Activated B cell treated with CpG ODN at 0.5 μM for 24 hours (primary cell): ENCODE measurements at places on chromosomes 3 and 15. TPM values are rescaled to one million over a fixed set of nuclear protein-coding genes. Genes with fewer than 3 reads are reported as not detected.
A peak's percentile ranks its signal among the peaks of the same experiment; 100 is the strongest.

DNA sequence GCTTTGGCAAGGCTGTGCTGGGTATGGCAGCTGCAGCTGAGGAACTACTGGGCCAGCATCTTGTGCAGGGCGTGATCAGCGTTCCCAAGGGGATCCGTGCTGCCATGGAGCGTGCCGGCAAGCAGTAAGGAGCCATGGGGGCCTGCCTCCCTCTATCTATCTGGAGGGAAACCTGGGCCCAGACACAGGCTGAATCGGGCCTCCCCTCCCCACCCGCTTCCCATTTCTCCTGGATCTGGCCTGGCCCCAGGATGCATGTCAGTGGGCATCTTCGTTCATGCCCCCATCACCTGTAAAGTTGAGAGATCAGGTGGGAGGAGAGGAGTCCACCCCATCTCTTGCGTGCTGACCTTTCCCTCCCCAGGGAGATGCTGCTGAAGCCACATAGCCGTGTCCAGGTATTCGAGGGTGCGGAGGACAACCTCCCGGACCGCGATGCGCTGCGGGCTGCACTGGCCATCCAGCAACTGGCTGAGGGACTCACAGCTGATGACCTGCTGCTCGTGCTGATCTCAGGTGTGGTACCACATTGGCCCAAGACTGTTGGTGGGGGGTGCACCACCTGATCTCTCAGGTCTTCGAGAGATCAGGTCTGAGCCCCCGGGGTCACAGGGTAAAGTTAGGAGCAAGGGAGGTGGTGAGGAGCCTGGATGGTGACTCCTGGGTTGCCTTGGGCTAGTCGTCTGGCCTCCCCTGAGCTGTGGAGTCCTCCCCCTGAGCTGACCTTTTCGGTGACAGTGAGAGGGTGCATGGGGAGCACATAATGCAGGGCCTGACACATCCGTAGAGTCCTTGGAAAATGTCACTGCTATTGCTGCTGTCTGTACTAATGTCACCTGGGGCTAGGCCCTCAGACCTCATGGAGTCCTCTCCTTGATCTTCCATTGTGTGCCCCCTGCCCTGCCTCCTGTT, 3.2 kb downstream of the GLYCTK start:
- DNase-seq = peak; percentile 12
- peaks cover 28% of the 10 kb centered on the region for H3K4me1 ChIP-seq
- peak overlapping the region; percentile 43 for H3K27ac ChIP-seq
- peaks cover 40% of the 10 kb centered on the region for H3K36me3 ChIP-seq
- H3K27me3 ChIP-seq = no peaks in the 10 kb centered on the region

Gene CD80
- 71.4 and 88.1 TPM in 2 replicates for total RNA-seq

- no peak for DNase-seq
- peaks cover 64% of the 10 kb centered on the region for H3K4me1 ChIP-seq
- H3K27ac ChIP-seq = peak overlapping the region; percentile 86
- H3K27me3 ChIP-seq = no peaks in the 10 kb centered on the region
These were observed 43.6 kb downstream of the RASA2 start for GRCh38 chr3:141530415-141530768.

Gene IL17RE
- 0.66 and 0.82 TPM in 2 replicates for total RNA-seq

GRCh38 chr15:34942363-34942762, 27.2 kb downstream of the AQR start:
- H3K36me3 ChIP-seq = peaks cover 69% of the 10 kb centered on the region
- no peak overlapping the region for H3K27ac ChIP-seq
- H3K27me3 ChIP-seq = no peaks in the 10 kb centered on the region
- DNase-seq = no peak
- no peaks in the 10 kb centered on the region for H3K4me1 ChIP-seq
- H3K4me3 ChIP-seq = no peak overlapping the region

Gene MST1R
- 0.81 and 1.6 TPM in 2 replicates for total RNA-seq

GRCh38 chr3:16929311-16929710, 44.6 kb downstream of the PLCL2 start:
- H3K4me3 ChIP-seq = no peak overlapping the region
- no peaks in the 10 kb centered on the region for H3K27me3 ChIP-seq
- no peak overlapping the region for H3K27ac ChIP-seq
- peaks cover 85% of the 10 kb centered on the region for H3K4me1 ChIP-seq
- peaks cover 25% of the 10 kb centered on the region for H3K36me3 ChIP-seq
- DNase-seq = no peak

Gene HRH1
- not detected in 2 replicates for total RNA-seq

Gene CCDC54
- not detected in 2 replicates for total RNA-seq

DNA sequence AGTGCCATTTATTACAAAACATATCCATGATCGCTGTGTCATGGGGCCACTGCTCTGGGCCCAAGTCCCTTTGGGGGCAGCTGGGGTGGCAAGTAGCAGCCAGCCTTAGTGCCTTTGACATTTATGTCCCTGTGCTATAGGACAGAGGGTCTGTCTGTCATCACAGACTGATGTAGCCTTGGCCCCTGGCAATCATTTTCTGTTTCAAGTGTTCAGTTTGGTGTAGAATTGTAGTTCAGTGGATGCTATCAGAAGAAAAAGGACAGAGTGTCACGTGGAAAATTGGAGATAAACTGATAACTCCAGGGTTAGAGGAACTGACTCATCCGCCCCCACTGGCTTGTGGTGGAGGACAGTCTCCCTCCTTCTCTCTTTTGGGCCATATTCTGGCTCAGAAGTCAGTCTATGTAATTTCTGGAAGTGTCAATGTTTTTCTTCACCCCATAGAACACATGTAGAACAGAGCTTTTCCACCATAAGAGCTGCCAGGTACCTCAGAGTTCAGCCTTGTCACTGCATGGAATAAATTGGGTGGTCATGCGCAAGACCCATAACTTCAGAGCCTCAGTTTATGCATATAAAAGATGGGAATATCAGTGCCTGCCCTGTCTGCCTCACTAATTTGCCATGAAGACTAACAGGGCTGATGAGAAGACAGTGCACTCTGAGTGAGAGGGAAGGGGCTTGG, 4.5 kb upstream of the MRPS22 start:
- peaks cover 3% of the 10 kb centered on the region for H3K4me1 ChIP-seq
- H3K4me3 ChIP-seq = no peak overlapping the region
- DNase-seq = no peak
- peaks cover 19% of the 10 kb centered on the region for H3K27me3 ChIP-seq
- no peaks in the 10 kb centered on the region for H3K36me3 ChIP-seq

DNA sequence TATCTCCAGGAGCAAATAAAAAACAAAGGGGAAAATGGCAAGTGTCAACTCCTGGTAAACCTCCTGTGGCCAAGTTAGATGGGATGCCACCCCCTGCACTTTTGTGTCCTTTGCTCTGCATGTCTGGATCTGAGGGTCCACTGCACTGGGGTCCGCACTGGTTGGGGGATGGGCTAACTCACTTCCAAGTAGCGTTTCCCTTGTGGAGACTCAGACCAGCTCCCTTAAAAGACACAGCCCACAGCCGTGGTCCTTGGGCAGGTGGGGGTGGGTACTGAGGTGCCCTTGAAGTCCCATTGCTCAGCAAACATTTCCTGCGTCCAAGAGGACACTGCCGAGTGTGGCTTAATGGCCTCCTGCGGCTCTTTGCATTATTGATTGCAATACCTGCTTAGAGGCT, 188.2 kb downstream of the MEGF11 start:
- no peaks in the 10 kb centered on the region for H3K4me1 ChIP-seq
- H3K27ac ChIP-seq = no peak overlapping the region
- H3K4me3 ChIP-seq = no peak overlapping the region
- no peak for DNase-seq
- peaks cover 10% of the 10 kb centered on the region for H3K27me3 ChIP-seq

- H3K4me1 ChIP-seq = no peaks in the 10 kb centered on the region
- peaks cover 74% of the 10 kb centered on the region for H3K36me3 ChIP-seq
- H3K4me3 ChIP-seq = no peak overlapping the region
- no peak for DNase-seq
- no peaks in the 10 kb centered on the region for H3K27me3 ChIP-seq
- H3K27ac ChIP-seq = no peak overlapping the region
These were observed 113.5 kb downstream of the VPS13C start for GRCh38 chr15:61946778-61947177.

Gene HRG
- not detected in 2 replicates for total RNA-seq

GRCh38 chr15:71532994-71533393, 277.4 kb upstream of the NR2E3 start:
- H3K27ac ChIP-seq = no peak overlapping the region
- DNase-seq = no peak
- no peak overlapping the region for H3K4me3 ChIP-seq
- H3K27me3 ChIP-seq = peaks cover 9% of the 10 kb centered on the region

- DNase-seq = no peak
- H3K27me3 ChIP-seq = peaks cover 9% of the 10 kb centered on the region
- no peak overlapping the region for H3K4me3 ChIP-seq
- H3K27ac ChIP-seq = no peak overlapping the region
These were observed 64.7 kb upstream of the NTRK3 start for GRCh38 chr15:88321271-88321670.

Gene ADCY5
- total RNA-seq = not detected in 2 replicates

DNA sequence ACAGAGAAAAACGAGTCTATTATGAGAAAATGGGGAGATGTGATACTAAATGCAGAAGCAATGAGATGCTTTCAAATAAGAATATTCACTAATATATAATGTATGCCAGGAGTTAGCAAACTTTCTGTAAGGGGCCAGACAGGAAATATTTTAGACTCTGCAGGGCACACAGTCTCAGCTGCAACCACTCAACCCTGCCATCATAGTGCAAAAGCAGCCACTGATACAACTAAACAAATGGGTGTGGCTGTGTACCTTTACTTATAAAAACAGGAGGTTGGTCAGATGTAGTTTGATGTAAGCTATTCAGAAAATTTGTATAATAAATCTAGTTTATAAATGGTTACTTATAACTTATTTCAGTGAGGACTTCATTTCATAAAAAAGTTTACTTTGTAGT, 78.1 kb downstream of the FBXL22 start:
- DNase-seq = no peak
- H3K27ac ChIP-seq = no peak overlapping the region
- H3K4me3 ChIP-seq = no peak overlapping the region
- H3K36me3 ChIP-seq = peaks cover 80% of the 10 kb centered on the region

Gene FGD5
- total RNA-seq = not detected in 2 replicates

DNA sequence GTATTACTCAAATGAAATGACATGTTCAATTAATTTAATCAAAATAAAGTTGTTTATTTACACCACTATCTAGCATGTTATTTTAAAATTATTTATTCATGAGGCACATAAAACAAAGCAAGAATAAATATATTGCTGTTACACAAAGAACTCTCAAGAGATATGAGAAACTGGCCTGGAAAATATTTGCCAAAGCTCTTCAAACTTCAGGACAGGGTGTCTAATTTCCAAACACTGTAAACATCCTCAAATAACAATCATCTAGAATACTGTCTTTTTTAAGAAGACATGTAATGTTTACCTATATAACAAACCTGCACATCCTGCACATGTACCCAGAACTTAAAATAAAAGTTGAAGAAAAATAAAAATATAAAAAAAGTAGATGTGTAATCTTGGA, 876.6 kb downstream of the TUSC7 start:
- no peaks in the 10 kb centered on the region for H3K4me1 ChIP-seq
- no peaks in the 10 kb centered on the region for H3K27me3 ChIP-seq
- no peaks in the 10 kb centered on the region for H3K36me3 ChIP-seq
- H3K4me3 ChIP-seq = no peak overlapping the region

GRCh38 chr3:64216274-64217147, 8.8 kb downstream of the PRICKLE2 start:
- H3K36me3 ChIP-seq = no peaks in the 10 kb centered on the region
- no peaks in the 10 kb centered on the region for H3K27me3 ChIP-seq
- no peaks in the 10 kb centered on the region for H3K4me1 ChIP-seq
- no peak for DNase-seq
- H3K27ac ChIP-seq = no peak overlapping the region

Gene ZPLD1
- total RNA-seq = not detected in 2 replicates
